ENCODE measurements at places on chromosomes 1 and 21.

- no peak for DNase-seq
Observed at GRCh38 chr1:96834986-96835385, 113.4 kb downstream of the PTBP2 start.

DNA sequence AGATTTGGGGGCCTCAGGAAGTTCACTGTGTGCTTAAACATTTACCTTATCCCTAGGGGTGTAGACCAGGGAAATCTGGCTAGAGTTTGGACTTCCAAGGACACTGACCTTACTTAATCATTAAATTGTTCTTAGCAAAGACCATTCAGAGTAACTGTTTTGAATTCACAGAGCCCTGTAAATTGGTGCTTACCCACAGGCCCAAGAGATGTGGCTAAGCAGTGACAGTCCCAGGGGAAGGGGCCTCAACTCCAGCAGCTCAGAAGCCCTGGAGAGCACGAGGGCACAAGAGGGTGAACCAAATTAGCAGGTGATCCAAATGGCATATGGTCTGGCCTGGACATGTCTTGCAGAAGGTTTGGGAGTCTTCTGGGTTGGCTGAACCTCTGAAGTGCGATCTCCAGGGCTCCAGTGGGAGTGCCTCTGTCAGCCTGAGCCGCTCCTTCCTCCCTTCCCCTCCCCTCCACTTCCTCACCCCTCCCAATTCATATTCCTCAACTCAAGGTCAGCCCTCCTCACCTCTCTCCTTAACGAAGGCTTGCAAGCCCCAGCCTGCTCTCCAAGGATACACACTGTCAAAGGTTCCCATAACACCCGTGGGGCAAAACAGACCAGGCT is 4.3 kb downstream of the PAQR7 start:
- DNase-seq, result no peak

GRCh38 chr1:18178111-18178510 is 70.5 kb downstream of the IGSF21 start:
- no peak for DNase-seq

DNA sequence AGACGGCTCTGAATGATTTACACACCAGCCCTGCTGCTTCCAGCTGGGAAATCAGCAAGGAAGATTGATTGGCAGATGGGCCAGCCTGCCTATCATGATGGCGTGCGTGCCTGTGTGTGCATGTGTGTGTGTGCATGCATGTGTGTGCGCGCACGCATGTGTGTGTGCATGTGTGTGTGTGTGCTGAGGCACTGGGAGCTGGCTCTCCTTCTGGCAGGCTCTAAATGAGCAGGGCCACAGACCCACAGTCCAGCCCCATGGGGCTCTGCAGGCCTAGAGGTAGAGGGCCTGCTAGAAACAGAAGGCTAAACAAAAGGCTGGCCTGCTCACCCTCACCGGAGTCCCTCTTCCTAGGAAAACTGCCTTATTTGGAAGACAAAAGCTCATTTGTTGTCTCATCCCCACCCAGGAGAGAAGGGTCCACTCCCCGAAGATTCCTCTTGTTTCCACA is 6.0 kb downstream of the KLHDC8A start:
- no peak for DNase-seq

DNA sequence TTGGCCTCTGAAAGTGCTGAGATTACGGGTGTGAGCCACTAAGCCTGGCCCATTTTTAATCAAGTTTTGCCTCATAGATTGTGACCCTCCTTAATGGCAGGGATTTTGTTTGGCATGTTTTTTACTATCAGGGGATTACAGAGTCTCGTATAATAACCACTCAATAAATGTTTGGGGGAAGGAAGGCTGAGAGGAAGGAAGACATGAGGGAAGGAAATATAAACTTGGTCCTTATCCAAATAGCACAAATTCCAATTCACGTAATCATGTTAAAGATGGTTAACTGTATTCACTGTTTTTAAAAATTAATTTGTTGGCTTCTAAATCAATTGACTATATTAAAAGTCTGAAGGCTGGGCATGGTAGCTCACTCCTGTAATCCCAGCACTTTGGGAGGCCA is 30.9 kb upstream of the SERTAD4 start:
- no peak for DNase-seq

DNA sequence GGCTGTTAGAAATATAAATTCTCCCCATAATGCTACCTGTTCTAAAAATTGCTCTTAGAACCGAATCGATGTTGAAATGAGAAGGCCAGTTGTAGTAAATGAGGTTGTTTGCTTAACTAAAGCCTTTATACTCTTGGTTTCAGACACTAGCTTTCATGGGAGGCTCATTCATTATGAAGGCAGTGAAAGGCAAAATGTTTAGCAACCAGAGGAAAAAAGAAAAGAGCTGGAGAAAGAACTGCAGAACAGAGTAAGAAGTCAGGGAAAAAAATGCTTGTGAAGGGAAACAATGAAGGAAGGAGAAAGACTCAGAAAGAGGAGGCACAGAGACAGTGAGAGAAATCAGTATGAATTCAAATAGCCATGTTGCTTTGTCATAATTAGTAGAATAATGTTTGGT is 128.2 kb downstream of the ATP5PO start:
- no peak for DNase-seq

DNA sequence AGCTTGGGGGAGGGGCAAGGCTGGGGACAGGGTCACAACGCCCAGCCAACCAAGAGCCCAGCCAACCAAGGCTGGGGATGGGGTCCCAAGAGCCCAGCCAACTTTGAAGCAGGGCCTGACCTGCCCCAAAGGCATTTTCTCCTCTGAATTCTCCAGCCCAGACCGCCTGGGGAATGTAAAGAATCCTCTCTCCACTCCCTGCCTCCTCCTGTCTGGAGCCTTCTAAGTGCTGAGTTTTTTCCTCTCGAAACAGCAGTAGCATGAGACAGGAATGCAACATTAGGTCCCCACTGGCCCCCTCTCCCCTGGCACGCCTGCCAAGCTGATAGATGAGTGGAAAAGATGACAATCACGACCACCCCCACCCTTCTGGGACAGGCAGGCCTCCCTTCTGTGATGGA is 17.0 kb downstream of the C1orf198 start:
- DNase-seq, result no peak

GRCh38 chr1:156204686-156205085 is 8.1 kb upstream of the PMF1 start:
- DNase-seq, result no peak

- DNase-seq, result no peak
Observed at GRCh38 chr1:180988253-180988752, 34.4 kb downstream of the STX6 start.

DNA sequence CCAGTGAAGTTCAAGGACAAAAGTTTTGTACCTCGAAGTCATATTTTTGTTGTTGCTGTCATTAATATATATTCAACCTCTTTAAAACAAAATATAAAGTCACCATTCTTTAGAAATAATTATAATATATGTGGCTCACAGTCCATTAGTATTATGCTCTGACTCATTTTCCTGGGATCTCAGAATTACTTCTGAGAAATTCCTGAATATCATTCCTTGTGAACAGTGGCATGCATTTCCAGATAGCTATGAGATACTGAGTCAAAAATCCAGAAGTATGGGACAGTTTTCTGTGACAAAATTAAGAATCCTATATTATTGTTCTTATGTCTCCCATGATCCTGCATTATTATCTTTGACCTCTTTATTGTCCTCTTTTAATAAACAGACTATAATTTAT is 13.8 kb upstream of the RGS21 start:
- DNase-seq, result no peak

DNA sequence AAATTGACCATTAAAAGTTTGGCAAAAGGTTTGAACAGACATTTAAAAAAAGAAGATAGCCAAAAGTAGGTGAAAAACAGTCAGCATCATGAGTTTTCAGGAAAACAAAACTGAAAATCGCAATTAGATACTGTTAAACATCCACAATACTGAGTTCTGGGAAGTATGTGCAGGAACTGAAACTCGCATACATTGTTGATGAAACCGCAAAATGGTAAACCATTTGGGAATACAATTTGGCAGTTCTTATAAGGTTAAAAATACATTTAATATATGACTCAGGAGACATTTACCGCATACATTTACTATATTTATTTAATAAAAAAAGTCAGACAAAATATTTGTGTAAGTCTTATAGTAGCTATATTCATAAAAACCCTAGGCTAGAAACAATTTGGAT is 393.2 kb downstream of the COL11A1 start:
- DNase-seq, result no peak

GRCh38 chr1:204740354-204740753 is 54.8 kb upstream of the LRRN2 start:
- no peak for DNase-seq

DNA sequence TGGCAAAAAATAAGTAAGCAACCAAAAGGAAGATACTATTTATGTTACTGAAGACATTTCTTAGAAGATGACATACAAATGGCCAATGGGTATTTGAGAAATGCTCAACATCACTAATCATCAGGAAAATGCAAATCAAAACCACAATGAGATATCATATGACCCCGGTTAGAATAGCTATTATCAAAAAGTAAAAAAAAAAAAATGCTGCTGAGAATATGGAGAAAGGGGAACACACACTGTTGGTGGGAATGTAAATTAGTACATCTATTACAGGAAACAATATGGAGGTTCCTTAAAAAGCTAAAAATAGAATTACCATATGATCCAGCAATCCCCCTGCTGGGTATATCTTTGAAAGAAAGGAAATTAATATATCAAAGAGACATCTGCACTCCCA is 34.3 kb upstream of the CREG1 start:
- no peak for DNase-seq

DNA sequence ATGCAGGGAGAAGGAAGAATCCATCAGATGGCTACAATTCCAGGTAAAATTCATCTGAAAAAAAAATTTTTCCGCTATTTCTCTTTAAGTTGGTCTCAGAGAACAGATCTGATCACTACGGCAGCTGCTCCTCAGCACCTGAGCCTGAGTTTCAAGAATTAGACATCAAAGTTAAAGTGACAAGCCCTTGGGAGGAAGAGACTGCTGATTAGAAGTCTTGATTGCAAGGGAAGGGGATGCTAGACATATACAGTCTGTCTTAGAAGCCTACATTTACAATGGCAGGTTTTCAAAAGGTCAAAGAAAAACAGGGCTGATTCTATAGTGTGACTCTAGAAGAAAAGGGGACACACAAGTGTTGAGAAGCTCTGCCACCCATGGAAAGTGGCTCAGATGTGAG is 48.3 kb downstream of the SUSD4 start:
- no peak for DNase-seq

- DNase-seq, result no peak
Observed at GRCh38 chr1:11924334-11925195, 1.7 kb downstream of the KIAA2013 start.

- no peak for DNase-seq
Observed at GRCh38 chr1:215241451-215241850, 158.9 kb downstream of the KCNK2 start.

- DNase-seq, result no peak
Observed at GRCh38 chr1:12001249-12001917, 17.9 kb upstream of the MIIP start.

GRCh38 chr1:117682372-117682771 is 76.5 kb downstream of the TENT5C start:
- DNase-seq, result no peak

GRCh38 chr21:44710756-44711326 is 531 bp downstream of the TSPEAR start:
- no peak for DNase-seq

GRCh38 chr1:63662056-63662836 is 69.0 kb downstream of the PGM1 start:
- no peak for DNase-seq

DNA sequence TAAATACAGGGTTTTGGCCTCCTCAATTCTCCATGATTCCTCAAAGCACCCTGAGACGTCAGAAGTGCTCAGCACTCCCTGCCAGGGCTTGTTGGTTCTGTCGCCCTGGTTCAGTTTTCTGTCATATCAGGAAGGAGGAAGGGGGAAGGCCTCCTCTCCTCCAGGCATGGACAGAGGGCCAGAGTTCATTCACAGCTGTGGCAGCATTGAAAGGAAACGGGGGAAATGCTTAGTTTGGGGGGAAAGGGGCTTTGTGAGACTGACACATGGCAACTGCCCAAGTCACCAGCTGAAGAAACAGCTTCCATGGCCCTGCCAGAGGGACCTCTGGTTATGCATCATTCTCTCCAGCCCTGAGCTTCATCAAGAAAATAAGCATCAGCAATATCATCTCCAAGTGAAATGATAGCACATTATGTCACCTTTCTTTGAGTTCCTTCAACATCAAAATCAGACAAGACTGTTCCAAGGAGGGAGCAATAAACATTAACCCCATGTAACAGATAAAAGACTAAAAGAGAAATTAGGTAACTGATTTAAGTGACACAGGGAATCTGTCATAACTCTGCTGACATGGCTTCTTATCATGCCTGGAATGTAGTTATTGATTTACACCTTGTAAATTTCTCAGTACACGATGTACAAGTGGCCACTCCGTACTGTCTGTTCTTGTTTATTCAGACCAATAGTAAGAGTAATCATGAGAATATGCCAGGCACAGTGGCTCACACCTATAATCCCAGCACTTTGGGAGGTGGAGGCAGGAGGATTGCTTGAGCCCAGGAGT is 103.2 kb upstream of the SLC25A33 start:
- no peak for DNase-seq
